Lung (tissue), 17 donors: ENCODE measurements at places on chromosomes 13 and 19. TPM values are rescaled to one million over a fixed set of nuclear protein-coding genes. Genes with fewer than 3 reads are reported as not detected.

The FBN3 gene
- total RNA-seq, result 2.8 TPM

The SLC1A6 gene
- total RNA-seq, result not detected

The RASIP1 gene
- total RNA-seq, result 26.2 TPM

The PEG3 gene
- total RNA-seq, result 5.0 TPM

The GAPDHS gene
- not detected for total RNA-seq

The TNFRSF19 gene
- total RNA-seq, result 56.6 TPM

The MEDAG gene
- total RNA-seq, result 0.97 TPM

The TUBA3C gene
- total RNA-seq, result not detected

The APOC4 gene
- not detected for total RNA-seq

The ZNF799 gene
- total RNA-seq, result 9.8 TPM

The RGCC gene
- total RNA-seq, result 309 TPM

The ZNF296 gene
- total RNA-seq, result 0.43 TPM

The SERPINE3 gene
- total RNA-seq, result not detected

The ZNF253 gene
- total RNA-seq, result 13.5 TPM

The CYP4F2 gene
- 0.43 TPM for total RNA-seq

The CYP2S1 gene
- 9.7 TPM for total RNA-seq

The C19orf25 gene
- 24.1 TPM for total RNA-seq

The NLRP7 gene
- not detected for total RNA-seq

The ZNF256 gene
- total RNA-seq, result 4.9 TPM

The RFPL4AL1 gene
- total RNA-seq, result not detected

The KCNRG gene
- 9.0 TPM for total RNA-seq

The REEP6 gene
- total RNA-seq, result 6.8 TPM

The VSTM1 gene
- 3.6 TPM for total RNA-seq

The LRRC63 gene
- total RNA-seq, result 1.1 TPM

The ERICH6B gene
- not detected for total RNA-seq

The SLC6A16 gene
- total RNA-seq, result 1.8 TPM

The KL gene
- total RNA-seq, result 24.5 TPM

The LILRA1 gene
- total RNA-seq, result 8.3 TPM

The PIN1 gene
- 77.4 TPM for total RNA-seq

The DENND1C gene
- total RNA-seq, result 2.7 TPM

The DCT gene
- total RNA-seq, result 1.1 TPM

The SSC5D gene
- 8.4 TPM for total RNA-seq

The OR4F17 gene
- not detected for total RNA-seq

The ELSPBP1 gene
- not detected for total RNA-seq

The PGLYRP1 gene
- 1.3 TPM for total RNA-seq

The MBD3L2 gene
- not detected for total RNA-seq

The SMARCA4 gene
- total RNA-seq, result 116 TPM

The PKN1 gene
- 197 TPM for total RNA-seq

The PRKCSH gene
- 115 TPM for total RNA-seq

The PRTN3 gene
- total RNA-seq, result 23.3 TPM

The HRC gene
- 0.18 TPM for total RNA-seq

The ADGRE2 gene
- 2.8 TPM for total RNA-seq
